ENCODE measurements at places on chromosomes 6 and 20. TPM values are rescaled to one million over a fixed set of nuclear protein-coding genes. Genes with fewer than 3 reads are reported as not detected.

The FUCA2 gene
- total RNA-seq: 27.3 TPM

DNA sequence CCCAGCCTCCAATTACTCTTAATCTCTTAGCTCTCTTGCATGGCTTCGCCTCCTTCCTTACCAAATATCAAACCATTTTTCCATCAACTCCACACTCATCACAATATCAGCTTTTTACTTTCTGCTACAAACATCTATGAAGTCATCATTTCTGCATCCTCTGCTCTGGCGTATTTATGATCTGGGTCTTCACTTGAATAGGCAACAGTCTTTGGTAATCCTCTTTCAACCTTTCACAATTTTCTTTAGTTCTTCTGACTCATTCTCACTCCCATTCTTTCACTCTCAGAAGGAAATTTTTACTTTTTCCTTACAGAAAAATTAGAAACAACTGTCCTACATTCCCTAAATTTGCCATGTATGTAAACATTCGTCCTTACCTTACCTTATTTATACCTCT lies 522.4 kb downstream of the HDGFL1 start:
- DNase-seq: no peak

The MYH7B gene
- total RNA-seq: 34.9 TPM

DNA sequence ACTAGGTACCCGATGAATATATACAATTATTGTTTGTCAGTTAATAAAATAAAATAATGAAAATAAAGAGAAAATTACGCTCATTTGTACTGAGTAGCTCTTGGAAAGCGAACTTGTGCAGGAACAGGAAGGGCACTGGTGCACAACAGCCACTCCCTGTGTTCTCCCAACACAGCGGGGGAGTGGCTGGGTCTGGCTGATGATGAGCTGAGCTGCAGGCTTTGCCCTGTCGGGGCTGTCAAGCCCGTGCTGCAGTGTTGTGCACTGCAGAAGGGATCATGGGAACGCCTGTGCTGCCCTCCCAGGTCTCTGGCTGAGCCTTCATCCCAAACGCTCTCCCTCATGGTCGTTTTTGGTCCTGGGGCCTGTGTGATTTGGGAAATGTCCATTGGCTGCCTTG lies 131.7 kb upstream of the MAP3K4 start:
- DNase-seq: no peak

The HTR1E gene
- not detected for total RNA-seq

DNA sequence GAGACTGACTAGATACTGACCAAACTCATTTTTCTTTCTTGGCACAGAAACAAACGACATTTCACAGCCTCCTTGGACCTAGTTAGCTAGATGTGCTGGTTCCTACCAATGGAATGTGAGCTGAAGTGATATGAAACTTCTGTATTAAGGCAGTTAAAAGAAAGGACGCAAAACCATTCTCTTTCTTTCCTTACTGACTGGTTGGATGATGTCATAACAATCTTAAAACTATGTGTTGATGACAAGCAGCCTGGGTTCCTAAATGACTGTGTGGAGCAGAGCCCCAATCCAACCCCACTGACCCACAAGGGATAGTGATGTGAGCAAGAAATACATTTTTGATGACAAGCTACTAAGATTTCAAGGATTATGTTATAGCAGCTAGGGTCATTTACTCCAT lies 35.6 kb downstream of the CEP162 start:
- DNase-seq: no peak

GRCh38 chr6:110547266-110547964 lies 71.0 kb upstream of the SLC22A16 start:
- no peak for DNase-seq

GRCh38 chr6:17012421-17013225 lies 89.2 kb upstream of the STMND1 start:
- no peak for DNase-seq

The GRIK2 gene
- total RNA-seq: 7.7 TPM

DNA sequence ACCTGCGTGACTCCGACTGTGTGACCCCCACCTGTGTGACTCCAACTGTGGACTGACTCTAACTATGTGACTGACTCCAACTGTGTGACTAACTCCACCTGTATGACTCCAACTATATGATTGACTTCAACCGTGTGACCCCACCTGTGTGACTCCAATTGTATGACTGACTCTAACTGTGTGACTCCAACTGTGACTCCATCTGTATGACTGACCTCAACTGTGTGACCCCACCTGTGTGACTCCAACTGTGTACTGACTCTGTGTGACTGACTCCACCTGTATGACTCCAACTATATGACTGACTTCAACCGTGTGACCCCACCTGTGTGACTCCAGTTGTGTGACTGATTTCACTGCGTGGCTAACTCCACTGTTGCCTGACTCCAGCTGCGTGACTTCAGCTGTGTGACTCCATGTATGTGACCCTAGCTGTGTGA lies 38.6 kb downstream of the SYNJ2 start:
- no peak for DNase-seq

All from right atrium auricular region (tissue), 2 donors.